ENCODE measurements at places on chromosomes 12 and 14. TPM values are rescaled to one million over a fixed set of nuclear protein-coding genes. Genes with fewer than 3 reads are reported as not detected.

DNA sequence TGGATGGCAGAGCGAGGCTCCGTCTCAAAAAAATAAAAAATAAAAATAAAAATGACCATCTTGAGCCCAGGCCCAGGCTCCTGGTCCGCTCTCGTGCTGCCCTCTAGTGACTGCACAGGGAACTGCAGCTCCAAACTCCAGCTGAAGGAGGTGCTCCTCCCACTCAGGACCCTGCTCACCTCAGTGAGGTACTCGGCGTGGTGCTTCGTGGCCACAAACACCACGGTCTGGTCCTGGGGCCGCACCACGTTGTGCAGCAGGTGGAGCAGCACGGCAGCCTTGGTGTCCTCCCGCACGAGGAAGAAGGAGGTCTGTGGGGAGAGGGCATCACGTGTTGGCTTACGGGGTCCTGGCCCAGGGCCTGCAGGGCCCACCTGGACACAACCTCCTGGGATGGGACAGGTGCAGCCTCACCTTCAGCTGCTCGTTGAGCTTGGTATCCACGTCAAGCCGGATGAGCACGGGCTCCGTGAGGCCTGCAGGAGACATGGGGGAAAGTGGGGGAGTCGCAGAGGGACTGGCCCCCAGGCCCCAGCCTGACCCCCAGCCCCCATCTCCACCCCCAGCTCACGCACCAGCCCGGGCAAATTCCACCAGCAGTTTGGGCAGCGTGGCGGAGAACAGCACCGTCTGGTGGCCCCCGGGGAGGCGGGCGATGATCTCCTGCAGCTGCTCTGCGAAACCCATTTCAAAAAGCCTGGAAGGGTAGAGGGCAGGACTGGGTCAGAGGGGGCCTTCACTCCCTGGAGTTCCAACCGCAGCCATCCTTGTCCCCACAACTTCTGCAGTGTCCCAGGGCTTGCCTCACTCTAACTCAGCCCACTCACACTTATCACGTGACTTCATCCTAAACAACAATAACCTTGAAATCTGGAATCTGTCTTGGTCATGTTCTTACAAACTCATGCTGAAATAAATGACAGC, 10.6 kb downstream of the DDX54 start:
- H3K4me3 ChIP-seq, result no peak overlapping the region
- H3K27me3 ChIP-seq, result no peaks in the 10 kb centered on the region
- H3K27ac ChIP-seq, result no peak overlapping the region

GRCh38 chr12:6112004-6112403, 12.5 kb downstream of the VWF start:
- no peak overlapping the region for H3K4me3 ChIP-seq
- no peak overlapping the region for H3K27ac ChIP-seq
- no peaks in the 10 kb centered on the region for H3K36me3 ChIP-seq
- H3K4me1 ChIP-seq, result no peaks in the 10 kb centered on the region
- DNase-seq, result no peak
- peaks cover 7% of the 10 kb centered on the region for H3K27me3 ChIP-seq

DNA sequence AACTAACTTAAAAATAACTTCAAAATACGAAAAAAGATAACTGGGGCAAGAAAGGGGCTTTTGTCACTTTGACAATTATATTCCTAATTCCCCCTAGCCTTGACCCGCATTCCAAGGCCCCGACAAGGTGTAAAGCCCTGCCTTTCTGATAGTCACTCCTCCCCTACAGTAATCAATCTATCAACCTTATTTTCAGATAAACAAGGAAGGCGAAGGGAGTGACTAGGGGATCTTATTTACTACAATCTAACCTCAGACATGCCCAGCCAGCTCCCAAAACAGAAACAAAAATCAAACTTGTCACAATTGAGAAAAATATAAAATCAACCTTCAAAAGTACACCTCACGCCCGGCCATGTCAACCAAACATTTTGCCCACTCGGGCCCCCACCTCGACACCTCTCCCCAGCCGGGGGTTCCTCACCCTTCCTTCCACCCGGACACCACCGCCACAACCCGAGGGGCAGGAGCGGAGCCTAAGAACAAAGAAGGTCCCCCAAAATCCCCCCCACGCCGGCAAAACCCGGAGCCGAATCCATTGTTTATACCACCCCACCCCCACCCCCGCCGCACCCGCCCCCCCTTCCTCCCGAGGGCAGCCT, 562 bp downstream of the ZFYVE1 start:
- H3K27me3 ChIP-seq, result no peaks in the 10 kb centered on the region
- H3K27ac ChIP-seq, result no peak overlapping the region
- peaks cover 22% of the 10 kb centered on the region for H3K36me3 ChIP-seq
- peak overlapping the region; percentile 78 for H3K4me3 ChIP-seq

DNA sequence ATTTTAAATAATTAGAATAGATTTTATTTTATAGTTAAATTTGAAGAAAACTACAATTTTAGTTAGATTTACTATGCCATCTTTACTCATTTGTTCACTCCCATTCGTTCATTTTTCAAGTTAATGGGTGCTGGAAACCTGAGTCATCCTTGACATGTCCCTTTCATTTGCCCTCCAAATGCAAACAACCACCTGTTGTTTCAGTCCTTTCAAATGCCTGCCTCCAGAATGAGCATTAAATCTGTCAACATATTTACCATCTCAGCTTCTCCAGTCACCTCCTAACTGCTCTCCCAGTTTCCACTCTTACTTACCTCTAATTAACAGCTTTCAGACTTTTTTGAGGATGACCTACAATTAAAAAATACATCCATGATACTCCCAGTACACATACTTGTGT, 375.5 kb downstream of the RAD51B start:
- no peaks in the 10 kb centered on the region for H3K27me3 ChIP-seq
- H3K27ac ChIP-seq, result no peak overlapping the region
- peaks cover 7% of the 10 kb centered on the region for H3K4me1 ChIP-seq
- H3K4me3 ChIP-seq, result no peak overlapping the region

DNA sequence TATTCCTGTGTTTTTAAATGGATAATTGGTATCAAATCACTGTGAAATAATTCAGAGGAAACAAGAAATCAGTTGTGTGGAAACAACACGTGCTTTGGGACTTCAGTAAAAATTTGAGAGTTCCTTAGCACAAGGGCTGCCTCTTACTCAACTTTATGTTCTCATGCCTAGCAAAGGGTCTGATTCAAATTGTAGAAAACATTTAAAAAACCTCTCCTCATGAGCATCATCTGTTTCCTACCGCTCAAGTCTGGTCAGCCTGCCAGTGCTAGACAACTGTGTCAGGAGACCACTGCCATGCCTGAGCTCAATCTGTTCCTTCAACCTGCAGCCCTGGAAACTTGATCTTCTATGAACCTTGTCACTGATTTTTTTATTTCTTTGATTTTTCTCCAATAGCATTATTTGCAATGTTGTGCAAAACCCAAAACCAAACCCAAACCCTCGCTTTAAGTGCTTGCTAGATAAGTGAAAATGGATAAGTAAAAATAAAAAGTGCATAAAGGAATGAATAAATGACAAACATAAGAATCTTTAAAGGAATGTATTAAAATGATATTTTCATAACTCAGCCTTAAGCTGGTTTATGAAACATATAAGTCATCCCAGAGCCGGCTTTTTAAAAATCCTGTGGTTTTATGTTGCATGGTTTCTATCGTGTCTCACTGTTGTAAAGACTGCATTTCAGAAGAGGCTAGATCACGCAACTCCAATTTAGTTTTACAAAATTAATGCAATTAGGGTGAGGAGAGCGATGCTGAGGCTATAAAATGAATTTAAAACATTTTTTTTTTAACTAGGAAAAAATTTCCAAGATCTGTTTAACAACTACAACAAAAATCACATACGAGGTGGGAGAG, 361.2 kb upstream of the PDE3A start:
- H3K27me3 ChIP-seq, result no peaks in the 10 kb centered on the region
- H3K27ac ChIP-seq, result no peak overlapping the region
- no peaks in the 10 kb centered on the region for H3K4me1 ChIP-seq
- H3K4me3 ChIP-seq, result no peak overlapping the region
- DNase-seq, result no peak

- no peak overlapping the region for H3K4me3 ChIP-seq
- no peak for DNase-seq
- H3K4me1 ChIP-seq, result no peaks in the 10 kb centered on the region
- no peak overlapping the region for H3K27ac ChIP-seq
- no peaks in the 10 kb centered on the region for H3K36me3 ChIP-seq
Measured at GRCh38 chr12:112927925-112928324, 10.3 kb upstream of the OAS3 start.

GRCh38 chr12:57625261-57626032, 7.6 kb downstream of the B4GALNT1 start:
- no peaks in the 10 kb centered on the region for H3K36me3 ChIP-seq
- H3K4me3 ChIP-seq, result no peak overlapping the region
- DNase-seq, result no peak
- no peak overlapping the region for H3K27ac ChIP-seq

DNA sequence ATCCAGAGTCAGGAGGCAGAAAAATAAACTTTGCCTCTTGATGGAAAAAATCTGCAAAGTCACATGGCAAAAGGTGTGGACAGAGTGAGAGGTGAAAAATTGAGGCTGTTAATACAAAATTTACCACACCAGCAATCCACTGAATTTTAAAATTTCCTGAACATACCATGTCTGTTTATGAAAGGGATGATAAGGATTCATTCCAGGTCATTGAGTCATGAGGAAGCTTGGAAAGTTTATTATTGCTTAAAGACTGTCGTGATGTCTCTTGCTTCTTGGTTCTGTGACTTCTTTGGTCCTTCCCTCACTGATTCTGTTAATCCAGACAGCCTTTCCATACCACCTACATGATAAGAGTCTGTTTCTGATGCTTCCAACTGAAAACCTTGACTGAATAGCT, 73.2 kb downstream of the TTC6 start:
- H3K4me1 ChIP-seq, result no peaks in the 10 kb centered on the region
- H3K27ac ChIP-seq, result no peak overlapping the region
- H3K36me3 ChIP-seq, result no peaks in the 10 kb centered on the region
- H3K27me3 ChIP-seq, result no peaks in the 10 kb centered on the region
- DNase-seq, result no peak

Gene CCDC198
- total RNA-seq, result not detected

Gene ACOT4
- total RNA-seq, result 1.5 TPM

Gene PTCSC3
- not detected for total RNA-seq

Gene ARHGEF25
- 0.68 TPM for total RNA-seq

Gene ALDH1L2
- total RNA-seq, result 0.16 TPM

Gene LUM
- 0.61 TPM for total RNA-seq

Gene NGB
- total RNA-seq, result not detected
